ENCODE measurements at places on chromosomes 3 and 15.

DNA sequence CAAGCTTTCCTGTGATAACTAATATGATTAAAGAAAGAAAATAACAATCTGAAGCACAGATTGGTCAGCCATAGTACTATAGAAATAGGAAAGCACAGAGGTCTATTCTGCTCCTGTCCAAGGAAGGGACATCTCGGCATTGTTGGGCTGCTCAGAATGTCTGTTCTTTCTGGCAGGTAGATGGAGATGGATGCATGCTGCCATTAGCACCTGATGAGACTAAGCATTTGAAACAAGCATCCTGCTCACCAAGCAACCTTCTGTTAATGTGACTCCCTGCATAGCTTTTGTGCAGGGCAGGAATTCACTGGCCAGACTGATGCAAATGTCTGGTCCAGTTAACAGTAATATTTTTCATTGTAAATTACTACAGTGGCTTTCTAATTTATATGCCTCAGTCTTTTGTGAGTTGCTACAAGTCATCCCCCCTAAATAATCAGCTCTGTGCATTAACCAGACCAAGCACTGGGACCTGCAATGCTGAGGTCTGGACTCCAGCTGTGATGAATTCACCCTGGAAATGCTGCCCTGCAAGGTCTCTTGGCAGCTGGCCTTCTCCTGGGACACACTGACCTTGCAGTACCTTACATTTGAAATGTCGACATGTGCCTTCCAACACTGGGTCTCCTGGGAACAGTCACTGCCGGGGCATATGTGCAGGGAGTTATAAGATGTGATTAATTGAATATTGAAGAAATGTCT lies 1123.7 kb downstream of the IGSF11 start:
- no peak for DNase-seq

DNA sequence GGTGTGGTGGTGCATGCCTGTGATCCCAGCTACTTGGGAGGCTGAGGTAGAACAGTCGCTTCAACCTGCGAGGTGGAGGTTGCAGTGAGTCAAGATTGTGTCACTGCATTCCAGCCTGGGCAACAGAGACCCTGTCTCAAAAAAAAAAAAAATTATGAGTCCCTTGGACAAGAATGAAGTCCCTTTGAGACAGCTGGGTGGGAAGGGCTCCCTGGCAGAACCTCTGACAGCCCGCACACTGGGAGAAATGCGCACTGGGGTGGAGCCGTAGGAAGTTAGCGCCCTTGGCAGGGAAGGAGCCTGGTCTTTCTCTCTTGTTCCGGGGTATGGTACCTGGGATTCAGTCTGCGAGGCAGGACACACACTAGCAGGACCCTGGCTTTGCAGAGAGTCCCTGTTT lies 51.4 kb downstream of the SLC30A4 start:
- DNase-seq = no peak

DNA sequence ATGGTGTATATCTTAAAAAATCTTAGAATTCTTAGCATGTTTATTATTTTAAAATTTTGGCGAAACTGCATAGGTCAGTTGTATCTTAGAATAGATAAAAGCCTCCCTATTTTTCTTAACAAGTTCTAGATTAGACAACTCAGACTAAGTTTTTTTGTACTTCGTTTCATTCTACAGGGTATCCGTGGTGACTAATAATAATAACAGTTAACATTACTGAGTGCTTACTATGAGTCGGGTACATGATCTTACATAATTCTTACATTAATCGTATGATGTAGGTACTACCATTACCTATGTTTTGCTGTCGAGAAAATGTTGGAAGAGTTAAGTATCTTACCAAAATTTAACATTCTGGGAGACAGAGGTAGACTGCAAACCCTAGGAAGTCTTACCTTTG lies 60.7 kb downstream of the UBE2E2 start:
- DNase-seq = no peak

GRCh38 chr15:74782259-74783071 lies 585 bp downstream of the CSK start:
- DNase-seq = peak; percentile 57

DNA sequence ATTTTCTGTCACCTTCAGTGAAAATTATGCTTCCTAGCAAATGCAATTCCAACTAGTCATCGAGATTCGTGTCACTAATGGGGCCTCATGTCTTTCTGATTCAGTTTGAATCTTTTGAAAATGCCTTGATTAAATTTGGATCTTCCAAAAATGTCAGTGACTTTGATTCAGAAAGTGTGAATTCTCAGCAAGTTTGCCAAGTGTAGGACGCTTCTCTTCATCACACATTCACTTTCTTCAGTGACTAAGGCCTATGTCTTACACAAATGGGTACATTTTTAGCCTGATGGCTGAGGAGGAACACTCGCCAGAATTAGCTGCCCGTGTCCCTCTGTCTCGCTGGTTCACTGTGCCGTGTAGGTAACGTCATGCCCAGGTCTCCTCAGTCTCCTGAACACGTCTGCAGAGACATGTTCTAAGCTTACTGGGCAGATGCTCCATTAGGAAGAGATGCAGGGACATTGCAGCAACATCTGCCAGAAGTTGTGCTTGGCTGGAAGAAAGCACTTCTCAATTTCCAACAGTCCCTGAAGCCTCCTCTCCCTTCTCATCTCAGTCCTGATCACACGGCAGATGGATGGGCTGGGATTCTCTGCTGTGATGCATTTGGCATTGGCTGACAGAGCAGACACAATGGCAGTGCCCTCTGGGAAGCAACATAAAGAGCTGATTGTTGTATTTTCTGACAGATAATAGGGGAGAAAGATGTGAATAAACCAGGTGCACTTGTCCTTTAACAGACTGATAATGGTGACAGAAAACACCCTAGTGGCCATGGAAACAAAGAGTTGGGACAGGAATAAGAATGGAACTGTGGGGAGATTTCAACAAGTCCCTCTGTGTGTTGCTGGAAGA lies 29.1 kb upstream of the LYZL4 start:
- DNase-seq = no peak

GRCh38 chr3:149419816-149420215 lies 42.4 kb upstream of the TM4SF1 start:
- DNase-seq = no peak

GRCh38 chr3:139620438-139620837 lies 57.3 kb downstream of the NMNAT3 start:
- no peak for DNase-seq

- DNase-seq = no peak
Observed at GRCh38 chr3:157125101-157125500, 34.8 kb downstream of the CCNL1 start.

DNA sequence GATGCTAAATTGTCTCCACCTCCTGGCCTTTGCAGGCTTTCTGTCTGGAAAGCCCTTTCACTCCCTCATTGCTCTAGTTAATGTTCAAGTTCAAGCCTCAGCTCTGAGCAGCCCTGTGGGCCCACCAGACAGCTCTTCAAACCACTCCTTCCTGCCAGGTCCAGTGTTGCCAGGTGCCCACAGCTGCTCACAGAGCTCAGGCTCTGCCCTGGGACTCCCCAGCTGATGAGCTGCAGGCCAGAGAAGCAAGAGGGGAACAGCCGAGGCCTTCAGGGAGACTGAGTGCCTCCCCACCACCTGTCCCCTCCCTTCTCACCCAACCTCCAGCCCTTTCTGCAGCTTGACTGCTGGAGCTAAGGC lies 1.3 kb upstream of the ZBTB47 start:
- DNase-seq = no peak

DNA sequence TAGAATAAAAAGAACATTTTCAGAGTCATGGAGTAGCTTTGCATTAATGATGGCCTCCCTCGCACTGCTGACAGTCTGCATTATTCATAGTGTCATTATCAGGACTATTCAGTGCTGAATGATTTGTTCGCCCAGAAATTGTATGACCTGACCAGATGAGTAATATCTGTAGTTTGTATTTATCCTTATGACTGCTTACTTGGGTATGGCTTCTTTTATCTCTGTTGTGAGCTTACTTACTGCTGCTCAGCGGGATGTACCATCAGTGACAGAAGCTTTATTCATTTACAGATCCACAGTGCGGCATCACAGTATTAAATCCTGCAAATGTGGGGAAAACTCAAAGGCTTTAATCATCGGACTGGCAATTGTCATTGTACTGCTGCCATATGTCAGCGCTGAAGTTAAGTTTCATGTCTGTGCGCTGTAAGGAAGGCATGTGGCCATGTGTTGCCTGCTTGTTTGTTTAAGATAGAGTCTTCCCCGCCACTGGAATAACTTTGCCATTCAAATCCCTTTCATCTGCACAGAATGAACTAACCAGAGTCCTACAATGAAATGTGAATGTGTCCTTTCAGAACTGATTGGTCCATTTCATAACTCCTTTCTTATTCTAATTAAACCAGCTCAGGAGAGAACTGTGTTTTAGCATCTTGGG lies 262.2 kb downstream of the CHL1 start:
- DNase-seq = no peak

- no peak for DNase-seq
Observed at GRCh38 chr15:68336516-68336915, 59.0 kb downstream of the FEM1B start.

GRCh38 chr3:89527736-89528305 lies 420.4 kb downstream of the EPHA3 start:
- DNase-seq = no peak

DNA sequence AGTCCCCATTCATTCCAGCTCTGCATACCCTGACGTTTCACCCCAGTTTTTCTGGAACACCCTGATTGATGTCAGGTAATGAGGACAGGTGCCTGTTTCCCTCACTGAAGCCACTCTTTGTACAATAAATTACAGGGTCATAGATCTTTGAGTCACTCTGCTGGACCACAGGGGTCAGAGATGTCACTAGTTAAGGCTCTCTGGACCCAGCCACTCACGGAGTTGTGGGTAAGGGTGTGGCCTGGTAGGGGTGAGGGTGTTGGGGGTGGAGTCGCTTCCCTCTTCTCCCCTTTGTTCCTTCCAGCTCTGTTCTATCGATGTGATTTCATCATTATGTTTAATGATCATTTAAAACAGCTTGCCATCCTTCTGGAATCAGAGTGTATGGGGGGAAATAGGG lies 512 bp downstream of the IQCF5 start:
- no peak for DNase-seq

- no peak for DNase-seq
Observed at GRCh38 chr3:78905700-78906099, 862.1 kb downstream of the ROBO1 start.

GRCh38 chr15:63030101-63030551 lies 12.4 kb upstream of the TPM1 start:
- DNase-seq = no peak

GRCh38 chr3:53707222-53707621 lies 139.0 kb downstream of the CHDH start:
- no peak for DNase-seq

DNA sequence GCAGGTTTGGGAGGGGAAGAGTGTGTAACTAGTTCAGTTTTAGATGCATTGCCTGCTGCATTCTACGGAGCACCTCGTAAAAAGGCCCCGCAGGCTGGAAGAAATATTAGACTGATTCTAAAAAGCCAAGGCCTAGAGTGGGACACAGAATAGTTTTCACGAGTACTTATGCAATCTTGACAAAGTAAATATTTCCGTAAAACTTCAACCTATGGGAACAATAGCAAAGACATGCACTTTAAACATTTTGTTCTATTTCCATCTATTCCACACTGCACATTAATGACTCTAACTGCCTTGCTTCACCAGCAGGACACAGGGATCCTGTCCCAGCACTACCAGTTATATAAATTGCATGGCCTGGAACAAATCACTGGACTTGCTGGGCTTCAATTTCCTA lies 260.0 kb downstream of the FOXP1 start:
- DNase-seq = no peak

- DNase-seq = no peak
Observed at GRCh38 chr3:194876403-194877095, 190.9 kb downstream of the FAM43A start.

DNA sequence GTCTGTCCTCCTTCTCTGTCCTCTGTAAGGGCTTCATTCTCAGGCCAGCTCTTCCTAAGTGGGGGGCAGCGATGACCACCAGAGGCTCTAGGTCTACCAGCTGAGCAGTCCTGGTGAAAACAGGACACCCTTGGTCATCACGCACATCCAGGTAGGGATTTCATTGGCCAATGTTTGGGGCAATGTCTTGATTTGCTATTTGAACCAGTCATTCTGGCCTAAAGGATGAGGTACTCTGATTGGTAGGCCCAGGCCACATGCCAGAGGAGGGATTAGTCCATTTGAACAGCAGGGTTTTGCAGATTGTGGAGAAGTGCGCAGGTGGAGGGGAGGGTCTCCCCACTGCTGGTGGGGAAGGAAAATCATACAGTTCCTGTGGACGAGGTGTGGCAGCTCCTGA lies 57.3 kb downstream of the PLXNA1 start:
- DNase-seq = no peak

- DNase-seq = no peak
Observed at GRCh38 chr15:99954361-99955180, 221.3 kb upstream of the LYSMD4 start.

DNA sequence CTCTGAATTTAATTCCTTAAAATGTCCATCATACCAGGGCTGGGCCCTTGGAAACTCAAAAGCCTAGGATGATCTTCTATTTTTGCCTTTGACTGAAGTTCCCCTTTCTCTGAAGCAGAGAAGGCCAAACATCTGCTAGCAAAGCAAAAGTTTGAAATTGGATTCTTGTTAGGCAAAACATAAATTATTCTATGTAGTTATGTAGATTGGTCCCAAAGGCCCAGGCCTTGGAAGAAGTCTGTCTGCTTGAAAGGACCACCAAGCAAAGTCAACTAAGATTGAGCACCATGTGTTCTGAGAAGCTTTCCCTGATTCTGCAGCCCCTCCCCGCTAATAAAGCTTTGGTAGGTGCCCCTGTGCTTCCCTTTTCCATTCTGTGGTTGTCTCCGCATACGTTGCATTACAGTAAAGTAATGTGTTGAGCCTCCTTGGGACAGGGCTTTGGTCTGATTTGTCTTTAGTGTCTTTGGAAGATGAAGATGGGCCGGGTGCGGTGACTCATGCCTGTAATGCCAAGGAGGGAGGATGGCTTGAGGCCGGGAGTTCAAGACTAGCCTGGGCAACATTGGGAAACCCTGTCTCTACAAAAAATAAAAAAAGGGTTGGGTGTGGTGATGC lies 56.4 kb downstream of the RPL39L start:
- DNase-seq = no peak

- DNase-seq = no peak
Observed at GRCh38 chr15:32668942-32669341, 27.4 kb downstream of the SCG5 start.

DNA sequence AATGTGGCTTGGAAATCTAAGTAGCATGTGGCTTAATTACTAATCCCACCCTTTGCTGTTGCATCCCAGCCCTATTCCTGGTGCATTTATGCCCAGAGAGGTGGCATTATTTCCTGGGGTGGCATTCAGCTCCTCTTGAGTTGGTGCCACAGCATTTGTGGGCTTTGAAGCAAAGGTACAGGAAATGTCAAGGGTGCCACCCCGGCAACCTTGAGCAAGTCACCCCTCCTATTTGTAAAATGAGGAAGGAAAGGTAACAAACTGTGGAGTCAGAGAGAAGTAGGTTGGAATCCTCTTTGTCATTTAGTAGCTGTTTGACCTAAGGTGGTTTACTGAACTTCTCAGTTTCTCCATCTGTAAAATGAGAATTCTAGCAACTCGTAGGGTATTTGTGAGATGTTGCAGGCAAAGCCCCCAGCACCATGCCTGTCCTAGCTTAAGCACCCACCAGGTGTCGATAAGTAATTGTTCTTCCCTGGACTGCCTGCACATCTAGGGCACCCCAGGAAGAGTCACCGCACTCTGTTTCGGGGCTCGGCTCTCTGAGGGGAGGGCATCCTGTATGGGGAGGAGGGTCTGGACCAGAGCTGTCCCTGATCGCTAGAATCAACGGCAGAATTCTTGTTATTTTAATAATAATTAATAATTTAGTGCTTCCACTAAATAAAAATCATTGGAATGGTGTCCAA lies 17.1 kb downstream of the ISG20 start:
- DNase-seq = no peak

GRCh38 chr3:139292711-139293664 lies 50.8 kb upstream of the MRPS22 start:
- no peak for DNase-seq

GRCh38 chr15:85956532-85957275 lies 123.0 kb upstream of the AGBL1 start:
- no peak for DNase-seq
